ENCODE measurements at places on chromosomes 7 and 10. TPM values are rescaled to one million over a fixed set of nuclear protein-coding genes. Genes with fewer than 3 reads are reported as not detected.

- DNase-seq = no peak
These were observed 12.2 kb upstream of the PSAP start for GRCh38 chr10:71863203-71863602.

- DNase-seq = no peak
These were observed 194.0 kb downstream of the CFTR start for GRCh38 chr7:117673839-117674238.

The TUBAL3 gene
- polyA plus RNA-seq = 0.22 TPM

The PPP2R2D gene
- polyA plus RNA-seq = 44.9 TPM

The KCTD7 gene
- polyA plus RNA-seq = 23.7 TPM

The CYP3A4 gene
- polyA plus RNA-seq = 0.21 TPM

- no peak for DNase-seq
These were observed 46.5 kb downstream of the TFEC start for GRCh38 chr7:115984105-115984504.

GRCh38 chr7:12032146-12032545 lies 178.9 kb upstream of the TMEM106B start:
- no peak for DNase-seq

DNA sequence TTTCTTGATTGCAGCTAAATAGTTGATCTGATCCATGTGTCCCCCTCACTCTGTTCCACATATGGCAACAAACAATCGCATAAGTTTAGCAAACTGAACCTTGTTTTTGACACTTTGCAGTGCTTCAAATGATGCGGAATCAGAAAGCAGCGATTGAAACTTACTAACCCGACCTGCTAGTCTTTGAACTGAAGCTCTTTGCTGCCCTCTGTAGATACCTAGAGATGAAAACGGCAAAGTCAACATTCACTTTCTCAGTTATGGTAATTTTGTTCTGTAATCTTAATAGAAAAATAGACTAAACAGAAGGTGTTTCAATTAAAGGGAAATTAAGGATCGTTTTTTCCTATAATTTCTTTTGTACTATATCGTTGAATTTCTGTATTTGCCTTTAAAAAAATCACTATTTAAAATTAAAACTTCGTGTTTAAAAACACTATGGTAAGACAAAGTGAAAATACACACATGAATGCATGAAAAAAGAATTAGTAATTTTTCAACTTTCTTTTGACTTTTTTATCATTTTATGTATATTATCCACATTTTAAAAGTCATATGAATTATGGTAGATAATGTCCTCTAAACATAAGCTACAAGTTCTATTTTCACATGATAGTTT lies 276.5 kb downstream of the MAGI2 start:
- peak; percentile 40 for DNase-seq

DNA sequence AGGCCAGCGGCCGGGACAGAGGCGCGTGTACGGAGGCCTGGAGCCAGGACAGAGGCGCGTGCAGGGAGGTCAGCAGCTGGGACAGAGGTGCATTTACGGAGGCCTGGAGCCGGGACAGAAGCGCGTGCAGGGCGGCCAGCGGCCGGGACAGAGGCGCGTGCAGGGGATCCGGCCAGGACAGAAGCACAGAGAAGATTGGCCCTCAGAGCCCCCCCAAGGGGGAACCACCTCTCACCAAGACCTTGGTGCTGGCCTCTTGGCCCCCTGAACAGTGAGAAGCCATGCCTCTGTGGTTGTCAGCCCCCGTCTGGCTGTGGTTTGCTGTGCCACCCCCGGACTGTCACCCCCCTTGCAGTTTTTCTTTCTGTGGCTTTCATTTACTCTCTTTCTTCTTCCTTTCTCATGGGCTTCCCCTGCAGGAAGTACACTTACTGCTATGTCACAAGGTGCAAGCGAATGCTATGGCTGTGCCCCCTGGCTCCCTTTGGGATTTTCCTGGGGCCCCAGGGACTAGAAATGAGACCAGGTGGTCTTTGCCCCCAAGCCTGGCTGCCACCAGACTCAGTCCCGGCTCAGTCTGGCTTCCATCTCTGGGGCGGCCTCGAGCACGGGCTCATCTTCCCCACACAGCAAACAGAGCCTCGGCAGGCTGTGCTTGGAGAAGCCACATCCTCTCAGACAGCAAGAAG lies 41.1 kb downstream of the INSIG1 start:
- no peak for DNase-seq

The AGFG2 gene
- 10.8 TPM for polyA plus RNA-seq

- no peak for DNase-seq
These were observed 112.6 kb downstream of the AOAH start for GRCh38 chr7:36611703-36612102.

The TAS2R3 gene
- polyA plus RNA-seq = 1.0 TPM

- DNase-seq = no peak
These were observed 61.5 kb downstream of the SLIT1 start for GRCh38 chr10:97124211-97124610.

DNA sequence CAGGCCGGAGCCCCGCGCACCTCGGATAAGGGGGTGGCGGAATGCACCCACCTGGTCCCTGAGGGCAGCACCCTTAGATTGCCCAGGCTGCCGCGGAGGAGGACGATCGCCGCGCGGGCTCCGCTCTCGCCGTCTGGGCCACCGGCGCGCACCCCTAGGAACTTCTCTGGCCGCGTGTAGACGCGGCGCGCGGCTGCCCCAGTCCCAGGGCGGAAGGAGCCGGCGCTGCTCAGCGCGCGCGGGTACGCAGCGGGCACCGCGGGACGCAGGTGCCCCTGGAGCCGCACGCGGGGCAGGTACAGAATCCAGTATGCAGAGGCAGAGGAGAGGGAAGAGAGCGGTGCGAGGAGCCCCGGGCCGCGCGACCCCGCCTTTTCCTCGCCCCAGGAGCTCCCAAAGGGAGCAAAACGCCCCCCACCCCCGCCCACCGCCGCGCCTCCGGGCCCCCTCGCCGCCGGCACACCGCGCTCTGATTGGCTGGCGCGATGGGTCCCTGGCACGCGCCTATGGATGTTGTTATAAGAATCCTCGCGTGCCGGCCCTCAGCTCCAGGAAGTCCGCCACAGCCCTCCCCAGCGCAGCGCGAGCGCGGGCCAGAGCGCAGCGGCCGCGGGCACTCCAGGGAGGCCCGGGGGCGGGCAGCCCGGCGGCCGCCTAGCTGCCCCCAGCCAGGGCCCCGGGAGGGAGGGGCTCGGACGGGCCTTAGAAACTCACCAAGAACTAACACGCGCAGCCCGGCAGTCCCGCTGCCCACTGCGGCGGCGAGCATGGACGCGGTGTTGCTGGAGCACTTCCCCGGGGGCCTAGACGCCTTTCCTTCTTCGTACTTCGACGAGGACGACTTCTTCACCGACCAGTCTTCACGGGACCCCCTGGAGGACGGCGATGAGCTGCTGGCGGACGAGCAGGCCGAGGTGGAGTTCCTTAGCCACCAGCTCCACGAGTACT lies at the start of gene PTF1A:
Gene PTF1A (plus strand): TSS at position 549 of the 948 bp plus-strand sequence. CDS start 219 bp downstream, at position 768.
- DNase-seq = no peak

DNA sequence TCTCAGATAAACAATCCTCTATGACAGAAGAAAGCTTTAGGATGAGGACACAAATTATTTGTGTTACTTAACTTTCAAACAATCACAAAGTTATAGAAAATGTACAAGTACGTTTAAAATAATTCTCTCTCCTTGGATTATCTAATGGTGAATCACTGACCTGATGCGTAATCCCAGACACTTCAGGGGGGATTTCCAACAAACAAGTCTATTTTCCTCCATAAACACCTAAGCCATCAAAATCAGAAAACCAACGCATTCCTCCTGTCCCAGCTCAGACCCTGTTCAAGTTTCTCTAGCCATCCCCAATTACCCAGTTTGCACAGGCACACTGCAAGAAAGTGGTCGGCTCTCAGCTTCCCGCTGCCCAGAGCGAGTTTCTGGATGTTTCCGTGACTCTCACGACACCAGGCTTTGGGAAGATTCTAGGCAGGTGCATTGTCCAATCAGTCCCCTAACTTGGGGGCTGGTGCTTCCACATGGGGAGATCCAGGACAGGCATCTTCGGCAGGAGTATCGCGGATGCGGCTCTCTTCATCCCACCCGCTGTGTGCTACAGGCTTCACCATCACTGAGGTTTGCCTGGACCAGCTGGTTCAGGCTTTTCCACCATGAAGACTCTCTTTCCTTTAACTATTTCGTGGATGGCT lies 200.0 kb downstream of the ZMYND11 start:
- no peak for DNase-seq

DNA sequence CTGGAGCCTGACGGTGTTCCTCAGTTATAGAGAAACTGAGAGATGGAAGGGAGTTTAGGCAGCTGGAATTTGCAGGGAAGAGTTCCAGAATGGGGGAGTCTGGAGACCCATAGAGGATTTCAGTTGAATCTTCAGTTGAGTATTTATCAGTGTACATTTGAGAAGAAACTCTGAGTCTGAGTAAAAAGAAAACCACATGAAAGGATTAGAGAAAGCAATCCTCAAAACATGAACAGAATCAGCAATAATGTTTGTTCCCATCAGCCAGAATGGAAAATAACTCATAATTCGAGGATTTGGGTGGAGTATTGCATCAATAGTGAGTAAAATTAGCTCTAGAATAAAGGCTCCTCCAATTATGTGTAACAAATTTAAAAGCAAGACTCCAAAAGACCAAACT lies 130.0 kb upstream of the AHR start:
- no peak for DNase-seq

GRCh38 chr7:36970551-36971514 lies 246.5 kb upstream of the AOAH start:
- no peak for DNase-seq

DNA sequence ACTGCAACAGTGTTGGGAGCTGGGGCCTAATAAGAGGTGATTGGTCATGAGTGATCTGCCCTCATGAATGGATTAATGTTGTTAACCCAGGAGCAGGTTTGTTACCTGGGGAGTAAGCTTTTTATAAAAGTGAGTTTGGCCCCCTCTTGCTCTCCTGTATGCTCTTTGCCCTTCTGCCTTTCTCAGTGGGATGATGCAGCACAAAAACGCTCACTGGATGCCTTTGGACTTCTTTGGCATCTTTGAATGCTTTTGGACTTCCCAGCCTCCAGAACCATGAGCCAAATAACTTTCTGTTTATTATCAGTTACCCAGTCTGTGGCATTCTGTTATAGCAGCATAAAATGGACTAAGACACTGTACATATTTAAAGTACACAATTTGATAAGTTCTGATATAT lies 48.5 kb downstream of the CCDC71L start:
- no peak for DNase-seq

DNA sequence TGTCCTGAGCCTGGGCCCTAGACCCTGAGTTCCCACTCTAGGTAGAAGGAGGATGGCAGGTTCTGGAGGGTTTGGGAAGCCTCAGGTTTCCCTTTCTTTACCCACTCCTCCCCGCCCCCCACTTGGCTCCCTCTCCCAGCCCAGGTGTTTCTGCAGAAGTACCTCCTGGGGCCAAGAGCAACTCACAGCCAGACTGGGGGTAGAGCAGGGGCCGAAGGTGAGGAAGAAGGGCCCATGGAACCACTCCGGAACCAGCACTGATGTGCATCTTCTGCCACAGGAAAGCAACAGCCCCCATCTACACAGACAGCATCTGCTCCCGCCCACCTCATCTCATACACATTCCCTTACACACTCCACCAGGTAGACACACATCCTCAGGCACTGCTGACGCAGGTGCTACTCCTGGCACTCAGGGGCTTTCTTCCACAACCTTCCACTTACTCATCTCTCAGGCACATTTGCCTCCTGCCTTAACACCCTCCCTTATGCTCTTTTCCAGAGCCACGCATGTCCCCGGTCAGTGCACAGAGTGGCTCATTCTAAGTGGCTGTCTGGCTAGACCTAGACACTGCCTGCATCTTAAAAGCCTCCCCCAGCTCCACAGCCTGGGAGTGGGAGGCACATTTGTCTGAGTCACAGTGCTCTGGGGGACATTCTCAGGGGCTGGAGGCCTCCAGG lies 1.8 kb downstream of the EPHB6 start:
- DNase-seq = no peak

The POM121 gene
- polyA plus RNA-seq = 58.9 TPM

- no peak for DNase-seq
These were observed 8.7 kb upstream of the BHLHA15 start for GRCh38 chr7:98202367-98203195.

- DNase-seq = no peak
These were observed 467.3 kb upstream of the MBL2 start for GRCh38 chr10:53239873-53240272.

DNA sequence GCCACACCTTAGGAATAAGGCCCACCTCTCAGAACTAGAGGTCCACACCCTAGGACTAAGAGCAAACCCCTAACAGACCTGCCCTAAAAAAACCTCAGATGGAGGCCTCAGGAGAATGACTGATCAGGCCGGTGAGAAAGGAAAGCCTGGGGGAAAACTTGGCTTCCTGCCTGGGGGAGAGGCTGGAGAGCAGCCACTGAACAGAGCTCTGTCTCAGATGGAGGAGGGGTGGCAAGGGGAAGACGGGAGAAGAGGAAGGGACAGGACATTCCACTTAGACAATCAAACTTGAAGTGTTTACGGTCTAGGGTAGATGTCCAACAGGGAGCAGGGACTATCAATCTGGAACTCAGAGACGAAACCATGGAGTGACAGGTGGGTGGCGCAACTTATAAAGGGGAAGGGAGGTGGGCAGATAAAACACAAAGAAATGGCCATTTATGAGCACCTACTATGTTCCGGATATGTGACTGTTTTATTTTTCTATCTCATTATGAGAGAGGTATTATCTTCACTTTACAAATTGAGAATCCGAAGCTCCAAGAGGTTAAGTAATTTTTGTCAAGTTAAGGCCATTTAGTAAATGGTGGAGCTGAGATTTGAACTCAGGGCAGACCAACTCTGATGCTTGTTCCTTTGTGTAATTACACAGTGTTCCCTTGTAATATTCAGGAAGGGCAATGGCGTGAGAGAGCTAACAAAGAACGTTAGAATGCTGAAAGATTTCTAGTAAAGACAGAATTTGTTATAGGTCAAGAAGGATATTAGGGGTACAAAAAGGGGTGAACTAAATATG lies 82.6 kb downstream of the DNMBP start:
- no peak for DNase-seq

DNA sequence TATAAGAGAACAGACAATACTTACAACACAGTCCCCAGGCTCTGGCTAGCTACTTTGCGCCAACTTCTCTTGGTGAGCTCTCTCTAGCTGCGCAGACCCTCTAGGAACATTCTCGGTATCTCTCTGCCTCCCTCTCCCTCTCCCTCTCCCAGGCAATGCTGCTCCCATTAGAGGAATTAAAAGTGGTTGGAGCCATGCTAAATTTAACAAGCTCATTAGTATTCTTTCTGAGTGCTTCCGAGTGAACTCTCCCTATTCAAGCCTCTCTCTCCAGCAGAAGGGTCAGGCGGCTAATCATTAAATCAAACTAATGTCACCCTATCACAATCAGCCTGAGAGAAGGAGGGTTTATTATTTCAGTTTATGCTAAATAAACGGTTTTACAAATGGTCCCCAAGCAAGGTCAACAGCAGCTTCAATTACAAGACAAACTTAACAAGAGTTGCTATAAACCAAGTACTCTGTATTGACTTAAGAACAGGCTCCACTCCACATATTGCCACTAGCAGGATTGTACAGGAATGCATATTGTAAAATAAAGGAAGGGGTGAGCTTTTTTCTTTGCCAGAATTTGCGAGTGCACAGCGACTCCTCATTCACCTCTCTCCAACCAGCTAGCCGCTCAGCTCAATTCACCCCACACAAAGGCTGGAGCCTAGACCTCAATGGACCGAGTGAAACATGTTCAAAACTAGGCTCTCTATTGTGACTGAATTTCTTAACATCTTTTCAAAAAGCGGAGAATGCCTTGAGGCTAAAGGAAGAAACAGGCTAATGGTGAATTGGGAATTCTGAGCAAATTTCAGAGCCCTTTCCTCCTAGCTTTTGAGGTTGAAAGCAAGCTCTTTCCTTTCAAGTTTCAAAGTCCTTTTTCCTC lies 84.4 kb downstream of the GLI3 start:
- DNase-seq = peak; percentile 77
